Activated T-cell treated with anti-CD3 and anti-CD28 coated beads, Interleukin-2, amount 50 U/mL, for 1 hour (primary cell): ENCODE measurements at places on chromosomes 1 and 21.

DNA sequence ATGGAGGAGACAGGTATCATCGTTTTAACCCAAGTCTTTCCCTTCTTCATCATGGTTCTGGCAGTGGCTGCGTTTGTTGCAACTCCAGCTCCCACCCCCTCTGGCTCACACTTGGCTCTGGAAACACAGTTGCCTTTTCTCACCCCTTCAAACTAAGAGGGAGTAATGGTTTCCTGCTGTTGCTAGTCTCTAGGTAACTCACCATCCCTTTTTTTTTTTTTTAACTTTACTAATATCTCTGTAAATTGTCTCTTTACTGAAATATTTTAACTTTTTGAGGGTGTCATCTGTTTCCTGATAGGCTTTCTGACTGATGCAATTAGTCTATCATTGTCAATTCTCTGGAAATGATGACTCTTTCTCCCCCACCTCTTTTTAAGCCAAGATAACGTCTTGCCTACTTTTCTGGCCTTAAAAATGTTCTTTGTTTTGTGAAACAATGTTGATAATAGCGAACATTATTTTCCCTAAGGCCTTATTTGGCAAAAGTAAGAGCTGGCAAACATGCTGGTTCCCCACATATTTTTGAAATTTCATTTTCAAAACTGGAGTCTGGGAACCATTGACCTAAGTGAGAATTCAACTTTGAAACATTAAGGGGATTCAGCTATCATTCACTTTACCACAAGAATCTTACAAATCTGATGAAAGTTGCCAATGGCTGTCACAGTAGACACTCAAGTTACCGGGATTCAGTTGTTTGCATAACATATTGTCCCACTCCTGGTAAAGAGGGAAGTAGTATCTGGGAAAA is 85.3 kb downstream of the LEPR start:
- DNase-seq, result no peak

DNA sequence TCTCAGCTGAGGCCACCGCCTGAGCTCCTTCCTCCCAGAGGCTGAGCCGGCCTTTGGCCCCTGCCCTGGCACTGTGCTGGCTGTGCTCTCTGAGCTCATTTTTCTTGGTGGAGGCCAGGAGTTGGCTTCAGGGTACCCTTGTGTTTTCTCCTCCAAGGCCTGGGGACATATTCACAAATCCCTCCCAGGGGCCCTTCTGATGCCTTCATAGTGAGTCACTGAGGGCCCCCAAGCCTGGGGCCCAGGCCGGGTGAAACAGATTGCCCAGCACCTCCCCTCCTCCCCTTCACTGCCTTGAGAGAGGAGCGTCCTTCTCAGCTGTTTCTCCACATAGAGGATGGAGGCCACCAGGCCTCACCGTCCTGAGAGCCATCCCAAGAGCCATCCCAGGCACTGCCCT is 105.8 kb downstream of the SIK1 start:
- no peak for DNase-seq

DNA sequence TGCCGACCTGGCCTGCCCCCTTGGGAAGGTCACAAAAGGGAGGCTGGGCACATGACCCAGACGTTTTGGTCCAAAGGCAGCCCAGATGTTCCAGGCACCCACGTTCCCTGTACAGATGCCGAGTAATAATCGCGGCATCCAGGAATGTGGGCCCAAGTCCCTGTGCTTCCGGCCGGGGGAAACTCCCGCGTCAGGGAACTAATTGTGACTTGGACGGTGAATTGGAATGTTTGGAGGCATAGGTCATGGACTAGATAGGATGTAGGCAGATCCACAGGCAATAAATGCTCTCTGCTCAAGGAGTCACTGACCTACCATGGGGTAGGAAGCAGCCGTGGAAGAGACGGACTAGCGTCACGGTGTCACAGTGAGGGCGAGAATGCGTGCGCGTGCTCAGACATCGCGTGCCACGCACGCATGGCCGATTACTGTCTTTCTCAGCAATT is 178.4 kb downstream of the DUSP10 start:
- no peak for DNase-seq

DNA sequence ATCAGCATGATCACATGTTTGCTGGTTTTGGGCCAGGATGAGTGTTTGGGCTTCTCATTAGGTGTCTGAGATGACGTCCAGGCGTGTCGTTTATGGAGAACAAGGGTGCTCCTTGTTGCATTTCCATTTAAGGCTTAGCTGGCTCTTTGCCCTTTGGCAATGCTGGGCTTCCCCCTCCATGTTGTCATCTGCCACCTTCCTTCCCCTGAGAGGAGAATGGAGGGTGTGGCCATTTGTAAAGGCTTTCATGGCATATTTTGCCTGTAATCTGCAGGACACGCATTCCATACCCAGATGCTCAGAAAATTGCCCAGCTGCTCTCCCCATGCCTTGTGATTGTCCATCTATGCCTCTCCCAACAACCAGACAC is 27.7 kb downstream of the PKP1 start:
- DNase-seq, result no peak

DNA sequence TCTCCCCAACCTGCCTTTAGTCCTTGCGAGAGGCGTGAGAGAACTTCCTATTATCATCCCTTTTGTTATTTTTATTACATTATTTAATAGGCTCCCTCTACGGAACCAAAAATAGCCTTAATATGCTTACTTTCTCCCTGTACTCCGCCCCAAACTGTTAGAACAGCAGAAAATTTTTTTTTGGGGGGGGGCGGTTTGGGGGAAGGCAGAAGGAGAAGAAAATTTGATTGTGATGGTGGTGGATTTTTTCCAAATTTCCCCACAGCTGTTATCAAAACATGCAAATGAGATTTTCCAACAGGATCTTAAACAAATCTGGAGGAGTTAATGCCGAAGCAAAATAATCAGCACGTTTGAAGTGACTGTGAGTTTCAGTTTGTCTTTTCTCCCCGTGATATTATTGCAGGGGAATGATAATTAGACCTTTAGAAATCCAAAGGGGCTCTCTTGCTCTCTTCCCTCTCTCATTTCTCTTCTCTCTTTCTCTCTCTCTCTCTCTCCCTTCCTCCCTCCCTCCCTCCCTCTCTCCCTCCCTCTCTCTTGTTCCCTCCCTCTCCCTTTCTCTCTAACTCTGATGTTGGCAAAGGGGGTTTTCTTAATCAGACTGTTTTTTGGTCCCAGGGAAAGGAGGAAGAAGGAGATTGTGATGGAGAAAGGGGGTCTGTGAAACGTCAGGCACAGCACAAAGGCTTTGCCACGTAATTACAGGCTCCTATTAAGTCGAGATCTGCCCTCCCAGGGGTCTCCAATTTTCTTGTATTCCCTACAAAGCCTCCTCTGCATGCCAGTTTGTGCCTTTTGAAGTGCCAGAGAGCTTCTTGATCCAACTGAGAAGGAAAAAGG is 1.1 kb upstream of the PRRX1 start:
- no peak for DNase-seq

DNA sequence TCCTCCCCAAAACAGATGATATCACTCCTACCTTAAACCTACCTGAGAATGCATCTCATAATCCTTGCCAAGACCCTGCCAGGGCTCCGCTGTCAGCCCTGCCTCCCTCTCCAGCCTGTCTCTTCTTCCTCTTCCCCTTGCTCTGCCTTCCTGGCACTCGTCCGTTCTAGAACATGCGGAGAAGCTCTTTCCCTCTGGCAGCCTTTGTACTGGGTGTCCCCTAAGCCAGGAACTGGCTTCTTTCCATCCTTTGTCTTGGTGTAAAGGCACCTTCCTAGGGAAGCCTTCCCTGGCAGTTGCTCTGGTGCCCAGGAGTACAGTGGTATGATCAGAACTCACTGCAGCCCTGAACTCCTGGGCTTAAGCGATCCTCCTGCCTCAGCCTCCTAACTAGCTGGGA is 36.1 kb downstream of the CTNNBIP1 start:
- DNase-seq, result no peak

DNA sequence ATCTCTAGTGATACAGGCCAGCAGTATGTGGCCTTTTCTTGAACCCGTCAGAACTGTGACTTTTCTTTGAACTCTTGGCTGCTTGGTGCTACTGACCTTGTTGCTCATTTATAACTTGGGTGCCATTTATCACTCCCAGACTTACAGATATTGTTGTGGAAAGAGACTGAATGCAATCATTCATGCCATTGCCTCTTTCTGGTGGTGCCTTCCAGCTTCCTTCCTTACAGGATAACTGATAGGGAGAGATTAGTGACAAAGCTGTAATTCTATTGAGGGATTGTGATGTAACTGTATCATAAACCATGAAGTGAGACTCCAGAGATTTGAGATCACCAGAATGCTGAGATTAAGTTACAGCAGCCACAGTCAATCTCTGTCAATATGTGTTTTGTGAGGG is 256.5 kb downstream of the USP25 start:
- no peak for DNase-seq

DNA sequence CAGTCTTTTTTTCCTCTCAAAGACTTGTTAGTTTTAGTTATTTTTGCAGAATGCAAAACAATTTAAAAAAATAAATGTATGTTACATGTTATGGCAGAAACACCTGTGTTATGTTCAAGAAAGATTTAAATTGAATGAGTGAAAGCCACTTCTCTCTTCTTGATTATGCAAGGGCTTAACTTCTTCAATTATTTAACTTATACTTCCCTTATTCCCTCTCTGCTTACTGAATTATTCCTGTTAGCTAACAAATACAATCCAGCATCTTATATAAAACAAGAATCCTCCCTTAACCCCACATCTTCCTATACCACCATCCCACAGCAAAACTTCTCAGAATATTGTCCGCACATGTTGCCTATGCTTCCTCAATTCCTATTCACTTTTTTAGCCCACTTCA is 10.7 kb upstream of the FCER1A start:
- no peak for DNase-seq

GRCh38 chr1:175895966-175896365 is 152.6 kb upstream of the TNR start:
- no peak for DNase-seq

GRCh38 chr1:1779691-1780597 is 1.7 kb upstream of the NADK start:
- peak; percentile 57 for DNase-seq

- DNase-seq, result no peak
Observed at GRCh38 chr1:198809247-198809646, 170.4 kb downstream of the PTPRC start.

DNA sequence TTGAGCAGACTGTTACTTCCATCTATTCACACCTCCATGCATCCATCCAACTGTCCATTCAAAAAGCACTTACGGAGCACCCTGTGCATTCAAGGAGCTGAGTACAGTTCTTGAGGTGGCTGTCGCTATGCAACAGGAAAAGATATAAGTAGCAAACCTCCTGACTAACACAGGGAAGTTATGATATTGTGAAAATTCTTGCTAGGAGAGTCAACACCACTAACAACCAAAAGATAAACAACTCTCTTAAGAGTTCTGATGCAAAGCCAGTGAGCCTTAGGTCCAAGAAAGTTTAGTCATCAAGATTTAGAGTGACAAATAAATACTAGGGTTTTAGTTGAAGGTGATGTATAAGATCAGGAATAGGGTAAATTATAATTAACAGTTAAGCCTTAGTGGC is 44.5 kb upstream of the TRIM45 start:
- no peak for DNase-seq

- no peak for DNase-seq
Observed at GRCh38 chr1:3698660-3699408, 46.5 kb downstream of the TP73 start.

DNA sequence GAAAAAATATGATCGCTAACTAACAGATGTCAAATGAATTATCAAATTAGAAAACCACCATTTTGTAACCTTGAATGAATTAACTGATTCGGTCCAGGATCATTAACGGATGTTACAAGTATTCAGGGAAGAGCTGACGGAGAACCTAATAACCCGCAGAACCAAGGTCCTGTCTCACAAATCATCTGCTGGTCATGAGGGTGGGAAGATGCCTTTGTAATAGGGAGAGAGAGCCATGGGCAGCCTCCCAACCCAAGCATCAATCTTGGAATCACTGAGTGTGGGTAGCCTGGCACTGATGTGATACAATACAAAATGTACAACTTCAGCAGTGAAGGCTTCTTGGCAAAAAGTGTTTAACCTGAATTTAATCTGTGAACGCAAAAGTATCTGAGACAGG is 89.6 kb upstream of the CLDN14 start:
- DNase-seq, result no peak

- no peak for DNase-seq
Observed at GRCh38 chr21:17925000-17925610, 105.9 kb upstream of the C21orf91 start.

DNA sequence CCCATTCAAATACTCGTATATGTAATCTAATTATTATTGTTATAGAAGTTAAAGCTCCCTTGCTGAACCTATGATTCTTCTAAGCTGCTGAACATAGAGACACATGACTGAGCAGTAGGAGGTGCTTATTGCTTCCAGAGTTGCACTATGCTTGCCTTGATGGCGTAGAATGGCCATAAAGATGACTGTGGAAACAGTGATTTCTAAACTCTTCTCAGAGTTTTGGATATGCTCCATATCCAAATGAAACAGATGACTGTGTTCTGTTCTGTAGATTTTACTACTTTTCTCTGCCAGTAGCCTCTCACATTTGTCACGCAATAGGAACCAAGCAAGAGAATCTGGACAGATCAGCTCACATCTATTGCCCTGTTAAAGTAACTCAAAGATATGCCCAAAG is 88.1 kb upstream of the CACYBP start:
- no peak for DNase-seq
